Body of pancreas (tissue), 4 donors: ENCODE measurements at places on chromosomes 13 and 19. TPM values are rescaled to one million over a fixed set of nuclear protein-coding genes. Genes with fewer than 3 reads are reported as not detected.

The PRSS57 gene
- total RNA-seq = not detected

The MEIOSIN gene
- total RNA-seq = not detected

GRCh38 chr13:40172149-40172591, 494.3 kb downstream of the FOXO1 start:
- no peak for DNase-seq
- H3K27ac ChIP-seq = no peak overlapping the region
- peaks cover 4% of the 10 kb centered on the region for H3K4me1 ChIP-seq

GRCh38 chr19:6278740-6279619, 795 bp downstream of the MLLT1 start:
- H3K27me3 ChIP-seq = no peaks in the 10 kb centered on the region
- peak overlapping the region; percentile 70 for H3K27ac ChIP-seq
- peak overlapping the region; percentile 74 for H3K4me3 ChIP-seq
- no peak for DNase-seq
- no peaks in the 10 kb centered on the region for H3K36me3 ChIP-seq

GRCh38 chr13:77513719-77514335, 21.7 kb upstream of the SCEL start:
- H3K4me3 ChIP-seq = no peak overlapping the region
- DNase-seq = no peak
- H3K27me3 ChIP-seq = no peaks in the 10 kb centered on the region
- no peaks in the 10 kb centered on the region for H3K36me3 ChIP-seq
- no peak overlapping the region for H3K27ac ChIP-seq

GRCh38 chr19:18660051-18660910, 23.2 kb upstream of the CRTC1 start:
- no peaks in the 10 kb centered on the region for H3K27me3 ChIP-seq
- H3K36me3 ChIP-seq = peaks cover 1% of the 10 kb centered on the region
- no peaks in the 10 kb centered on the region for H3K4me1 ChIP-seq
- H3K27ac ChIP-seq = no peak overlapping the region

DNA sequence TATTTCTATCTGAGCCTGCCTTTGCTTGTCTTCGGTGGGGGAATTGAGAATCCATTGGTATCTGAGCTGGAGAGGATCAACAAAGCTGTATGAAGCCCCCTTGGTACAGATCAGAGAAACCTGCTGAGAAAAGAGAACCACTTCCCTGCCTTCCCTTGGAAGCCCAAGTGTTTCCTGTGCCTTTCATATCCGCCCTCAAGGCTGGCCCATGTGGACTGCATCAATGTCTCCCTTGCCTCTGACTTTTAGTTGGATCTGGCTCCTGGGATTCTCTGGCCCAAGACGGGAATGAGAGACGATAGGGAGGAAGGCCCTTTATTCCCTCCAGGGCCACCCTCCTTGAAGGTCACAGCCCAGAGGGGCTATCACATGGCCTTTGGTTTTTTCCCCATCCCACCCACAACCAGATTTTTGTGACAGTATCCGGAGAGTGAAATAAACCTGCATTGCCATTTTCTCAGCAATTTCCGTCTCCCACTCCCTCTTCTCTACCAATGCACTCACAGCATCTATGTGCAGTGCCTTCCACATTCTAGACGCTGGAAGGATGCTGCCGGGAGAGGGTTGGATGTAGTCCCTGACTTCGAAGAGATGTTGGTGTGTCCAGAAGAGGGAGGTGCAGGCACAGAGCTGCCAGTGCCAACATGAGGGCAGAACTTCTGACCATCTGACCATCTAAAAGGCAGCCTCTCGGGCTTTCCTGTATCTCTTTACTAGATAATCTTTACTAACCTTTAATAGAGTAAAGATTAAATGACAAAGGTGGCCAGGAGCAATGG, 63.8 kb downstream of the KCTD15 start:
- H3K4me1 ChIP-seq = peaks cover 9% of the 10 kb centered on the region
- H3K4me3 ChIP-seq = no peak overlapping the region
- H3K36me3 ChIP-seq = no peaks in the 10 kb centered on the region
- no peak for DNase-seq
- H3K27me3 ChIP-seq = no peaks in the 10 kb centered on the region

DNA sequence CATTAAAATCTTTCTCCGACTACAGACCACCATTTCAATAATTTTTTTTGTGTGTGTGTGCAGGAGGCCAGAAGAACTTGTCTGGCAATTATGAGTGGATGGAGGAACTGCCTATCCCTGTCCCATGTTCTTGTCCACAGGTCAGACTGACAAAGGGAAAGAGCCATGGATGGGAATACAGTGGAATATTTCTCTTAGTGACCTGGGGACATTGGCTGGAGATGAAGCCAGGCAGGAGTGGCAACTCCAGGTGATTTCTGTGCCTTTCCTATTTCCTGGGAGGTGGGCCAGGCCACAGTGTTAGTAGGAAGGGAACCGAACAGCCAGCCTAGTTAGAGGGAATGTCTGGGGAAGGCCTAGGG, 3.7 kb downstream of the PSG9 start:
- DNase-seq = no peak
- H3K27me3 ChIP-seq = no peaks in the 10 kb centered on the region
- H3K27ac ChIP-seq = no peak overlapping the region
- H3K4me1 ChIP-seq = no peaks in the 10 kb centered on the region
- no peak overlapping the region for H3K4me3 ChIP-seq
- H3K36me3 ChIP-seq = no peaks in the 10 kb centered on the region

GRCh38 chr13:99218545-99218944, 17.9 kb downstream of the UBAC2 start:
- H3K27me3 ChIP-seq = no peaks in the 10 kb centered on the region
- peaks cover 32% of the 10 kb centered on the region for H3K4me1 ChIP-seq
- H3K36me3 ChIP-seq = no peaks in the 10 kb centered on the region
- H3K27ac ChIP-seq = peak overlapping the region; percentile 4
- peak; percentile 79 for DNase-seq

GRCh38 chr13:97067017-97067895, 73.0 kb upstream of the OXGR1 start:
- no peaks in the 10 kb centered on the region for H3K27me3 ChIP-seq
- H3K36me3 ChIP-seq = no peaks in the 10 kb centered on the region
- H3K4me3 ChIP-seq = no peak overlapping the region
- DNase-seq = no peak
- no peak overlapping the region for H3K27ac ChIP-seq

- no peak overlapping the region for H3K27ac ChIP-seq
- peaks cover 10% of the 10 kb centered on the region for H3K4me1 ChIP-seq
- no peaks in the 10 kb centered on the region for H3K36me3 ChIP-seq
- DNase-seq = no peak
These were observed 32.7 kb downstream of the KDM4B start for GRCh38 chr19:5001615-5002014.
